Osteocyte (in vitro differentiated cells): ENCODE measurements at places on chromosomes 12 and 14. TPM values are rescaled to one million over a fixed set of nuclear protein-coding genes. Genes with fewer than 3 reads are reported as not detected.

The CCNB1IP1 gene
- 47.4 and 49.6 TPM in 2 replicates for total RNA-seq

- H3K27ac ChIP-seq = no peak overlapping the region
- no peak overlapping the region for H3K4me3 ChIP-seq
- no peak for DNase-seq
- no peaks in the 10 kb centered on the region for H3K27me3 ChIP-seq
- H3K36me3 ChIP-seq = peaks cover 25% of the 10 kb centered on the region
These were observed 20.2 kb downstream of the SLC2A3 start for GRCh38 chr12:7915661-7916403.

- no peaks in the 10 kb centered on the region for H3K36me3 ChIP-seq
- H3K27me3 ChIP-seq = peaks cover 5% of the 10 kb centered on the region
- no peak overlapping the region for H3K27ac ChIP-seq
- H3K4me3 ChIP-seq = no peak overlapping the region
- no peak for DNase-seq
These were observed 18.2 kb downstream of the ACVRL1 start for GRCh38 chr12:51925346-51926063.

The AJUBA gene
- 111 and 115 TPM in 2 replicates for total RNA-seq

The TTLL5 gene
- 36.3 and 37.3 TPM in 2 replicates for total RNA-seq

The ASCL1 gene
- not detected in 2 replicates for total RNA-seq

DNA sequence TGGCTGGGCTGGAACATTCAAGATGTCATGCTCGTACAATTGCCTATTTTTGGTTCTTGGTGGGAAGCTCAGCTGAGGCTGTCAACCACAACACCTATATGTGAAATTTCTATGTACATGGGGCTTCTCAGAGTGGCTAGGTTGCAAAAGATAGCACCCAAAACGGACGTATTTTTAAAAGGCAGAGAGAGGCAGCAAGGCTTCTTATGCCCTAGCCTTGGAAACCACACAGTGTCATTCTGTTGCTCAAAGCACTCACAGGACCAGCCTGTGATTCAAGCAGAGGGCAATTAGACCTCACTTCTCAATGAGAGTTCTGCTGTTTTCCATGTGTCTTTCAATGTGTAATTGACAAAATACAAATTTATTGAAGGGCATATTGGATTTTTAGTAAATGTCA lies 134.0 kb downstream of the GXYLT1 start:
- no peaks in the 10 kb centered on the region for H3K36me3 ChIP-seq
- no peaks in the 10 kb centered on the region for H3K27me3 ChIP-seq
- DNase-seq = no peak
- peaks cover 8% of the 10 kb centered on the region for H3K4me1 ChIP-seq

The CMAS gene
- total RNA-seq = 21.8 and 22.5 TPM in 2 replicates

DNA sequence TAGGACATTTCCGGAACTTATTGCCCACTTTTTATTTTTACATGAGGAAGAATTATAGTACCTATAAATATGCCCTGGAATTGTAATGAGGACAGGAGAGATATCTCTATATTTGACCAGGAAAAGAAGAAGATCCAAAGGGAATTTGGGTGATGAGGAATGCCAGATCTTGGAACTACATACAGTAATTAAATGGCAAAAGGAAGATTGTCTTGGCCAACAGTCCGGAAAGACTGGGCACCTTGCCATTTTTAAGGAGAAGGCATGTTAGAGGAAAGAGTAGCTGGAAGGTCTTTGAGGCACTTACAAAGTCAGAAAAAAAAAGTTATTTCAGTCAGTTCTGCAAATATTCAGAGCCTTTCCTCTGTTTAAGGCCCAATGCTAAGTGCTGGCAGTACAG lies 616.4 kb downstream of the MED13L start:
- H3K4me3 ChIP-seq = no peak overlapping the region
- no peak for DNase-seq
- no peaks in the 10 kb centered on the region for H3K4me1 ChIP-seq
- no peaks in the 10 kb centered on the region for H3K36me3 ChIP-seq

DNA sequence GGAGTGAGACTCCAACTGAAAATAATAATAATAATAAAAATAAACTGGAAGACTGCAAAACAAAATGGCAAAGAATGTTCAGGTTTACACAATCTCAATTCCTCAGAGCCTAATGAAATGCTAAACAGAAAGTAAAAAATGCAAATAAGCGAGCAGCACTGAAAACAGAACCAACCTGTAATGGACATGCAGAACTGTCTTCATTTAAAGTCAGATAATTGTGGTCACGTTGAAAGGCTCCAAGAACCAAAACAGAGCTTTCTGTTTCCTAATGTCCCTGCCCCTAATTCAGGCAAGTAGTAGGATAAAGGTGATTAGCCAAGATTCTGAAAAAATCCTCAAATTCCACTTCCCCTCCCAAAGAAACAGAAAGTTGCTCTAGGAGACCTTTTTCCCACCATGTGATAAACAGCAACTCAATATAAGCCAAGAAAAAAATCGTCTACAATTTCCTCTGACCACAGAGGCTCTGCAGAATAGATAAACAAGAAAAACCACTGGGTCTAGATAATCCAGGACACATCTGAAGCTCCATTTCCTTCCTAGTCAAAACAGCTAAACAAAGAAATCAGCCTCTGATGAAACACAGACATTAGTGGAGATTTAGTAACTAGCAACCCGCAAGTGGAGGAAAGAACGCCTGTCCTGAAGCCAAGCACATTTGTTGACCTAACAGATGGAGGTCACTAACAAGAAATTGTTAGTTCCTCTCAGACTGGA lies 3.0 kb downstream of the MIS18BP1 start:
- no peaks in the 10 kb centered on the region for H3K36me3 ChIP-seq
- H3K27ac ChIP-seq = peak overlapping the region; percentile 86
- H3K27me3 ChIP-seq = no peaks in the 10 kb centered on the region
- peak overlapping the region; percentile 46 for H3K4me3 ChIP-seq
- peaks cover 25% of the 10 kb centered on the region for H3K4me1 ChIP-seq
